ENCODE measurements at places on chromosomes 4 and X.

DNA sequence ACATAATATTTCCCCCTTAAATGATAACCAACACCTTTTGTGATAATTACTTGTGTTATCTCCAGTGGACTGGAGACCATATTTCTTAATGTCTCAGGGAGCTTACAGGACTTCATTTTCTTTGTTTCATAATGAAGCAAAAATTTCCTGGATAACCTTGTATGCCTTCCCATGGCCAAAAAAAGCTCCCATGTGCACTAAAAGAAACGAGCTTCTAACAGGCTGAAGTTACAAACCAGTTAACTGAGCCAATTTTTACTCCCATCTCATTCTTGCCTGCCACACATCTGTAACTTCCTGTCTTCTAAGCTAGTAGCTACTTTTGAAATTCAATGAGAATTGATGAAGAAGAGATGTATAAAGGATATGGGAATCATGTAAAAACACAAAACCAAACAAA lies 32.8 kb downstream of the GATB start:
- DNase-seq = no peak

DNA sequence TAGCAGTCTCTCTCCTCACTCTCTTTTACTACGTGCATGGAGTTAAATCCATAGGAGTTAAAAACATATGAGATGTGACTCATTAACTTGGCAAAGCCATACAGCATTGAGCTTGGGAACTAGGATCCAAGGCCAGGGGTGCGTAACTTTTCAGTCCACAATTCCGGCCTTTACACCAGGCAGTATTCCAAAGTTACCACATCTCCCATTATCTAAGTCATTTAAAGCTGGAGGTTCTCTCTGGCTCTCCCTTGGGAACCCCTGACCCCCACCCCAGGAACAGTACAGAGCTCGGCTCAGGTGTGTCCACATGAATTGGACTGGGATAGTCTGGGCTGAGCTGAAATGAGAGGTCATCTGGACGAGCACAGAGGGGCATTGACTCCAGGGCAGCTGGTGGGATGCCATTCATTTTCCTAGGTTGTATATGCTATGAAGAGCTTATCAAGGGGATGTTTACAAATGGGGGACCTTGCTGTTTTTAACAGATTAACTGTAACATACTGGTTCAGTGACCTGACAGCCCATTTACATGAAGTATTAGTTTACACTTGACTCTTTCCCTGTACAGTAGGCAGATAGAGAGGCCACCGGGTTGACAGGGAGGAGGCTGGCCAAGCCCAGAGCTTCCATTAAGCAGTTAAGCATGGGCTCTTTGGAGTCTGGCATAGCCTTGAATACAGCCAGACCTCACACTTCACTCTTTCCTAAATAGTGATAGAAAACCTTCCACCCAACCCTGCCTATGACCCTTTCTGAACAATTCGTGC lies 128.8 kb downstream of the RAB28 start:
- no peak for DNase-seq

DNA sequence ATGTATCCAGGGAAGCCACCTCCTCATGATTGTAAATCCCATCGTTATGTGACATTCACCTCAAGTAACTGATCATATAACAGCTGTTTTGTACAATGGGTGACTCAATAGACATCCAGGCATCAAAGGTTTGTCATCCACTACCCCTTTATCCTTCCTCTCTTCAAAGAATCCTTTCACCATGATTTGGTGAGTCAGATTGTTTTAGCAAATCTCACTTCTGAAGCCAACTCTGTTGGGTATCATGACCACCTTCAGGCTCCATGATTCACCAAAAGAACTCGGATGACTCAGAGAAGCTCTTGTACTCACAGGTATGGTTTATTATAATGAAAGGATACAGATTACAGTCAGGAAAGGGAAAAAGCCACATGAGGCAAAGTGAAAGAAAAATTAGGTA lies 132.1 kb downstream of the PWWP3B start:
- no peak for DNase-seq

DNA sequence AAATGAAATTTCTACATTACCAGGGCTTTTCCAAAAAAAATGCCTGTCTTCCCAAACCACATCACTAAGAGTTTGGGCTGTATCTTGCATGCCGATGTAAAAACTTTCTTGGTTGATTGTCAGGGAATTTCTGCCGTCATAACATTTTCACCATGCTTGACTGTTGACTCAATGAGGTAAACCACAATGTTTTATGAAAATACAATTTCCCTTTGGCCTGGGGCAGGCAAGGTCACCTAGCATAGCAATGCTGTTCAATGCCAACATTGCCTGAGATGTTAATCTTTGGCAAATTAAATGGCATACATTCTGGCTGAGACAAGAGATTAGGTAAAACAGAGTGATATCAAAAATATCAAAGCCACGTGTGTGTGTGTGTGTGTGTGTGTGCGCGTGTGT lies 137.1 kb upstream of the TBL1X start:
- DNase-seq = no peak

GRCh38 chr4:120616-121015 lies 3.7 kb upstream of the ZNF718 start:
- no peak for DNase-seq

- DNase-seq = no peak
Observed at GRCh38 chr4:111268769-111269414, 646.0 kb upstream of the PITX2 start.

DNA sequence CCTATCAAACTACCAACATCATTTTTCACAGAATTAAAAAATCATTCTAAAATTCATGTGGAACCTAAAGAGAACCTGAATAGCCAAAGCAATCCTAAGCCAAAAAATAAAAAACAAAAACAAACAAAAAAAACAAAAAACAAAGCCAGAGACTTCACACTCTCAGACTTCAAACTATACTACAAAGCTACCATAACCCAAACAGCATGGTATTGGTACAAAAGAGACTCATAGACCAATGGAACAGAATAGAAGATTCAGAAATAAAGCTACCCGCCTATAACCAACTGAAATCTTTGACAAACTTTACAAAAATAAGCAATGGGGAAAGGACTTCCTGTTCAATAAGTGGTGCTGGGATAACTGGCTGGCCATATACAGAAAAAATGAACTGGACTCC lies 152.3 kb upstream of the SMIM31 start:
- no peak for DNase-seq

DNA sequence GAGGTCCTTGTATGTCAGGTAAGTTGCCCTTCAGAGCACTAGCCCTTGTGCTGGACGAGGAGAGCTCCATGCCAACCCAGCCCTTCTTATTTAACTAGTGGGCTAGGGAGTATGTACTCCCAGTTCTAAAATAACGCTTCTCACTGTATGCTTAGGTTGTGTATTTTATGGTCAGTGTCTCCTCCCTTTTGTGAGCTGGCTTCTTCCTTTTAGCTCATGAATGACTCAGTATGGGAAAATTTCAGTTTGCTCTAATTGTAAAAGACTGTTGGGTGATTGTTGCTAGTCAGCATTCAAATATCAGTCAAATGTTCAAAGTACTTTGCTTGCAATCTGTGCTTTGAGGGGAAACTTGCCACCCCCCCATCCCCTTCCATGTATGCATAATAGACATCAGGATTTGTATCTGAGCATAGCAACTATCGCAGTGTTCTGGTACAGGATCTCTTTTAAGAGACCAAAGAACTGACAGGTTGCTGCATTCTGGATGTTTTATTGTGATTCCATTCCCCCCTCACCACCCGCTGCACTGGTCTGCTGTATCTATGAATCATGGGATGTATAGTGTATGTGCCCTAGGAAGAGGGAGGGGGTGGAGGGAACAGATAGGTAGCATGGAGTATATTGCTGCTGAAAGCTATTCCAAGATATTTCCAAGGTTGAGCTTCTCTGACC lies 34.7 kb downstream of the DLG3 start:
- DNase-seq = no peak

DNA sequence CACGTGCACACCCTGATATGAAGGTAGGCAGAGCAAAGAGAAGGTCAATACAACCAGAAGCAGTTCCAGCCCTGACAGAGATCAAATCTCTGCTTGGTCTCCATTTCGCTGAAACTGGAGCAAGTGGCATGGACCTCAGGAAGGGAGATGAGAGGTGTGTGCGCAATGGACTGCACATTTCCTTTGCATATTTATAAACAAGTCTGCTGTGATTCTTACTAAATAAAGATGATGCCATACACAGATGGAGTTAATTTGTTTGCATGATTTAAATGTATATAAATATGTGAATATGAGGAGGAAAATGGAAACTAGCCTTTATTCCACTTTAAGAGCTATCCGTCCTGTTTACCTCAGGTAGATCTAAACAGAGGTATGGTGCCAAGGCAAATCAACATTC lies 2.1 kb upstream of the SCRG1 start:
- DNase-seq = no peak

DNA sequence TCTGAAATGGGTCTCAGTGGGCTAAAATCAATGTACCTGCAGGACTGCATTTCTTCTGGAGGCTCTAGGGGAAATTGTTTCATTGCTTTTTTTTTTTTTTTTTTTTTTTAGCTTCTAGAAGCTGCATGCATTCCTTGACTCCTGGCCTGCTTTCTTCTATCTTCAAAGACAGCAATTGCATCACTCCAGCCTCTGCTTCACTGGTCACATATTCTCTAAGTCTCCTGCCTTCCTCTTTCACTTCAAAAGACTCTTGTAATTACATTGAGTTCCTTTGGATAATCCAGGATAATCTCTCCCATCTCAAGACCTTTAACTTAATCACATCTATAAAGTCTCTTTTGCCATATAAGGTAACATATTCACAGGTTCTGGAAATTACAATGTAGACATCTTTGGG lies 11.3 kb upstream of the PCYT1B start:
- no peak for DNase-seq

DNA sequence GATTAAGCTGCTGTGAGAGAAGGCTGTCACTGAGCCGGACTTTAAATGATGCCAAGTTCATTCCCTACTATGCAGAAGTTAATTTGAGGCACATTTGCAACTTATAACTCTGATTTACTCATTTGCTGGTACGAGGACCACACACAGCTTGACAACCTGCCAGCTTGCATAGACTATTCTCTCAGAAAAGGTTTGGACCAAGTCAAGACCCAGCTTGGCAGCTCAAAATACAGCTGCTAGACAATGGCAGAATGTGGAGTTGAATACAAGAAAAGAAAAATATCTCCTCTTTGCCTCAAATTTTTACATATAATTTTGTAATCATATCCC lies 338.9 kb downstream of the DHX15 start:
- DNase-seq = no peak

DNA sequence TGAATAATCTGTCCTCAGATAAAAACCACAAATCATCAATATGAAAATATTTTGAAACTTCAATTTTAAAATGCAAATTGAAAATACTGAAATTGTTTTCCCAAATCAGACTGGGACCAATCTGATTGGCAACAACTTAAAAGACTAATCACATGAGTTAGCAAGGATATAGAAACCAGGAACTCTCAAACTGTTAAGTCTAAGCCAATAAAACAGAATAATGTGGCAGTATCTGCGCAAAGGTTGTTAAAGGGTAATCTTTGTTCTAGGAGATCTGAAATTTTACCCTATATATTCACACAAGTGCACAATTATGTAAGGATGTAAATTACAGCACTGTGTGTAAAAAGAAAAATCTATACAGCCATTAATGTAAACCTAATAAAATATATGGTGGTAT lies 29.7 kb downstream of the EIF4E start:
- DNase-seq = no peak

DNA sequence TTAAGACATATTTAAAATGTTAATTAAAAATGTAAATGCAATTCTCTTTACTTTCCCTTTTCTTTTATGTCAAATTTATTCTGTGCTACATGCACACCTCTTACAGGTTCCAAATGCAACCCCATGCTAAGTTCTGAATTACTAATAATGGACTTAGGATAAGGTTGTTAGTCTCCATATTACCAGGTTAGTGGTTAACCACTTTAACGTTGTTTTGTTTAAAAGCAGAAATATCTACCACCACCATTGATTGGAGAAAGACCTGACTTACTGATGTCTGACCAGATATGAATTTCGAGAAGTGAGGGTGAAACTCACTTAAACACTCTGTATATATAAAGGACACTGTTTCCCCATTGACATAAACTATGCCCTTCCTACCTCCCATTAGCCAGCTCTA lies 6.9 kb upstream of the TRPC3 start:
- DNase-seq = no peak

DNA sequence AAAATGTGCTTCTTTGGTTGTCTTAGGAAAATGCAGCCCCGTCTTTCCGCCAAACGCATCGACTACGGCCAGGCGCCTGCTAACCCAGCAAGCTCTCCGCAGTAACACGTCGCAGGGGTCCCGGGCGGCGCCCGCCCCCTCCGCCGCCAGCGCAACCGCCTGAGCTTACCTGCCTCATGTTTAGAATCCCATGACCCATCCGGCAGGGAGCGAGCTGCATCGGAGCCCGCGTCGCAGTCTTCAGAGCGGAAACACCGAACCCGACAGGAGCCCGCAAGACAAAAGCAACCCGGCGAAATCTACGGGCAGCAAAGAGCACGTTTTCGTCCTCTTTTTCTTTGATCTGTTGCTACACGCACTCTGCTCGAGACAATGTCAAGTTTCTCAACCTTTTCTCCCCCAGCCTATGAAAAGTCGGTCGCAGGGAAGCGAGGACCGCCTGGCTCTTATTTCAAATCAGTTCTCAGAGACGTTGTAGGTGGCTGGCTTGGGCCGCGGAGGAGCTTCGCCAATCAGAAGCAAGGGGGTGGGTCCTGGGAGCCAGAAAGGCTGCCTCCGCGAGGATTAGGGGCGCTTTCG lies at the start of gene MID1:
Gene MID1, minus strand, starts transcription at position 465 of the 579 bp plus-strand sequence. CDS start 53,038 bp downstream, outside the sequence.
- DNase-seq = no peak

DNA sequence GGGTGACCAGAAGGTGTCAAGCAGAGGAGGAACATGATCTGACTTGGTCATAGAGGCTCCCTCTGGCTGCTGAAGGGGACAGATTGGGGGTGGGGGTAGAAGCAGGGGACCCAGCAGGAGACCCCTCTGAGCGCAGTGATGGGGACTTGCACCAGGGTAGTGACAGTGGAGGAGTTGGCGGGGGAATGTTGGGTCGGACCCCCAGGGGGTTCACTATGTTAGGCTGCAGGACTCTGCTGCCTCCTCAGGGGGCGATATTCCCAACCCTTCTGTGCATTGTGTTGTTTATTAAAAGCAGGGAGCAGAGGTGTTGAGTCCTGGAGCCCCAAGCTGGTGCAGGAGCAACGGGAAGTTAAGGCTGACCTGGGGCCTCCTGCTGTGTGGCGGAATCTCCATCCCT lies 8.8 kb downstream of the WDR13 start:
- no peak for DNase-seq

DNA sequence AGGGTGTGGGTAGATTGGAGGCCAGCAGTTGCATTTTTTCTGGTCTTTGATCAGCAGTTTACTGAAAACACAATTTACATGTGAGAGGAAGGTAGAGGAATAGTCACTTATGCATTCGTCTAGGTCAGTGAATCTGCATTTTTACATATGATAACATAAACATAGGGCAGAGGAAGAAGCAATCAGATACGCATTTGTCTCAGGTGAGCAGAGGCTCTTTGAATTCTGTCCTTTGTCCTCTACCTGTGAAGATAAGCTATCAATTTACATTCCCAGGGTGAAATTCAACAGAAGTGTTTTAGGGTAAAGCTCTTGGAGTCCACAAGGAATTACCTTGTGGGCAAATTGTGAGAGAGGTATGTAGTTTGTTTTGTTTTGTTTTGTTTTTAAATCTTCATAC lies 306.5 kb downstream of the MAGEB5 start:
- DNase-seq = no peak

- DNase-seq = no peak
Observed at GRCh38 chr4:114488301-114488982, 110.2 kb upstream of the UGT8 start.

GRCh38 chr4:67658302-67658701 lies 42.7 kb downstream of the UBA6 start:
- no peak for DNase-seq
